ENCODE measurements at places on chromosomes 2 and 18.

DNA sequence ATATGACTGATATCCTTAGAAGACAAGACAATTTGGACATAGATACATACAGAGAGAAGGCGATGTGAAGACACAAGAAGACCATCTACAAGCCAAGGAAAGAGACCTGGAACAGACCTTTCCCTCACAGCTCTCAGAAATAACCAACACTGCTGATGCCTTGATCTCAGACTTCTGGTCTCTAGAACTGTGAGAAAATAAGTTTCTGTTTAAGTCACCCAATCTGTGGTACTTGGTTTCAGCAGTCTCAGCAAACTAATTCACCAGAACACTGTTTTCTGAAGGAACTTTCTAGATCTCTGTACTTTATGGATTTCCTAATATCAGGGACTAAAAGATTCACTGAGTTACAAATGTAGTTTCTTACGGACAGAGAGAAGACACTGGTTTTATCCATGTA is 58.8 kb downstream of the NAB1 start:
- no peak for DNase-seq

- DNase-seq = no peak
Observed at GRCh38 chr2:82650038-82650437, 1809.0 kb downstream of the SUCLG1 start.

DNA sequence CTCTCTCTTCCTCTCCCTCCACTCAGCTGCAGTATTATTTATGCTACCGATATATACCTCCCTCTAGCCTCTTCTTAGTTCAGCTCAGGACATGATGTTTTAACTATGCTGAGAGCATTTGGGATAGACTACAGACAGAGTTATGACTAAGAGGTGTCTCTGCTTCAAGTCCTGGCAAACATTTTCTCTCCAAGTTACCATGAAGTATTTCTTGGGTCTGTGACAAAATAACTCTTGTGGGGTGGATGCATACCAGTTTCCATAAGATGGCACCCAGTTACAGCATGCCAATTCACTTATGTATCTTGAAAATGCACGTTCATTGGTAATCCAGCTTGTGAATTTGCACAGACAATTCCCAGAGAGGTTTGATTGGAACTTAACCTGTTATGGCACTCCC is 737.6 kb downstream of the SLC4A3 start:
- DNase-seq = no peak

DNA sequence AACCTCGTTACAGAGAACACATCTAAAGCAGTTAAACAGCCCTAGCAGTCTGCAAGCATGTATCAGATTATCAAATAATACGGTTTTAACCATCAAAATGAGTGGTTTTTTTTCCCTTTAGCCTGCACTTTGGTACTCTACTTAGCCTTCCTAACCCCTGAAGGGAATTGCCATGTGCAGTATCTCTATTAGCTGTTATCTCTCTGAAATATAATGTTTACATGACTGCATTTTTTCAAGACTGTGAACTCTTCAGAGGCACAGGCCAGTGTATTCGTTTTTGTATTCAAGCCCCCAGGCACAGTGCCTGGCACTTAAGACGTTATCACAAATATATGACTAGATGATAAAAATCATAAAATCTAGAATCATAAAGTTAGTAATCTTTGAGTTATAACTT is 509.5 kb downstream of the PARD3B start:
- DNase-seq = no peak

DNA sequence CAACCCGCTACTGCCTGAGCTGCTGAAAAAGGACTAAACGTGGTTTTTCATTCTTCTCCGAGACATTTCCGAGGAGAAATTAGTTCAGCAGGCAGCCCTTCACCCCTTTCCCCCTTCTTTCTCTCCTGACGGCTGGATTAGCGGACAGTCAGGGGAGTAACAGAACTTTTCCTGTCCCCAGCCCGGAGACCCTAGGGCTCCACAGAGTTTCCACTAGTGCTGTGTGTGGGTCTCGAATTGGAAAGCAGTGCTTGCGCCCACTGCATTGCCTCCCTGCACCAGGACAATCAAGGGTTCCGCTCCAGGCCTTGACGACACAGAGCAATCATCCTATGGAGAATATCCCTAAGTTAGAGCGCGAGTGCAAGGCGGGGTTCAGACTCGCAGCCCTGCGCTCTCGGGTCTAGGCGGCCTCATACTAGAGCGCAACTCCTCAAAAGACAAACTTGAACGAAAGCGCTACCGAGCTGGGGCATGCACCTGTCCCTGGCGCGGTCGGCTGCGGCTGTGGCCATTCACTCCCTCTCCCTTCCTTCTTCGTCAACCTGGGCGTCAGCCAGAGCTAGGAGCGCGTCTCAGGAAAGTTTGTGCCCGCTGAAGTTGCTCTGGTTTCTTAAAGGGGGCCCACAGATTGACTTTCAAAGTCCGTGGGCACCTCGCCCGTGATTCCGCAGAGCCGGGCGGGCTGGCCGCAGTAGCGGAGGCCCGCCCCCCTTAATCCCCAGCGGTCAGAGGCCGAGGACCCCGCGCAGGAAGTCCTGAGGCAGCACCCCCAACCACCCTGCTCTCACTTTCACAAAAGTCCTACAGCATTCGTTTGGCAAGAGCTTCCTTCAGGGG is 801 bp downstream of the OSR1 start:
- DNase-seq = no peak

DNA sequence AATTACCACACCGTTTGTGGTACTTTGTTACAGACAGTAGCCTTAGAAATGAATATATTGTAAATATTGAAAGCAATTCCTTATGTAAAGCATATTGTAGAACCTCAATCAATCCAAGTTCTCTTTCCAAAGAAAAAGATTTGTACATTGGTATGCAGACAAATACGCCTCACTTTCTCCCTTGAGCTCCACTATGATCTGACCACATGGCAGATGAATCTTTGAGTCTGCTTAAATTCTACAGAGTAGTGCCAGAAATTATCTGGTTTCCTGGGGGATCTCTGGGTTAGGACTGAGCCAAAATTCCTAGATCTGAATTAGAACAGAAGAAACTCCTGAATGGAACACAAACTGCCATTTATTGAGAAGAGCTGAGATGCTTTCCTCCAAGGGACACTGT is 99.0 kb downstream of the CPO start:
- no peak for DNase-seq
